ENCODE measurements at places on chromosomes 5 and 9. TPM values are rescaled to one million over a fixed set of nuclear protein-coding genes. Genes with fewer than 3 reads are reported as not detected.

Gene AJM1
- 4.6 TPM for total RNA-seq

Gene CTSV
- 13.6 TPM for total RNA-seq

Gene ZNF366
- total RNA-seq: not detected

Gene GARIN3
- not detected for total RNA-seq

Gene ANKRA2
- total RNA-seq: 8.9 TPM

Gene C7
- not detected for total RNA-seq

Gene GFI1B
- 0.17 TPM for total RNA-seq

Gene FST
- 2.0 TPM for total RNA-seq

Gene PCDHA9
- not detected for total RNA-seq

Gene ADAMTS12
- total RNA-seq: 7.0 TPM

Gene PCDHB9
- 0.26 TPM for total RNA-seq

Gene BAG1
- total RNA-seq: 121 TPM

Gene MIGA2
- total RNA-seq: 14.3 TPM

Gene NOXA1
- total RNA-seq: 1.5 TPM

Gene MAMDC2
- total RNA-seq: 0.20 TPM

Gene SLC1A1
- total RNA-seq: 1.0 TPM

Gene KCNIP1
- not detected for total RNA-seq

Gene NIPSNAP3A
- total RNA-seq: 14.3 TPM

Gene ERBIN
- 24.9 TPM for total RNA-seq

Gene PCDHGA3
- total RNA-seq: not detected

Gene NIPAL4
- total RNA-seq: 13.5 TPM
